ENCODE measurements at places on chromosomes 3 and 15.

- DNase-seq, result no peak
Observed at GRCh38 chr15:55823699-55824340, 80.9 kb upstream of the PRTG start.

DNA sequence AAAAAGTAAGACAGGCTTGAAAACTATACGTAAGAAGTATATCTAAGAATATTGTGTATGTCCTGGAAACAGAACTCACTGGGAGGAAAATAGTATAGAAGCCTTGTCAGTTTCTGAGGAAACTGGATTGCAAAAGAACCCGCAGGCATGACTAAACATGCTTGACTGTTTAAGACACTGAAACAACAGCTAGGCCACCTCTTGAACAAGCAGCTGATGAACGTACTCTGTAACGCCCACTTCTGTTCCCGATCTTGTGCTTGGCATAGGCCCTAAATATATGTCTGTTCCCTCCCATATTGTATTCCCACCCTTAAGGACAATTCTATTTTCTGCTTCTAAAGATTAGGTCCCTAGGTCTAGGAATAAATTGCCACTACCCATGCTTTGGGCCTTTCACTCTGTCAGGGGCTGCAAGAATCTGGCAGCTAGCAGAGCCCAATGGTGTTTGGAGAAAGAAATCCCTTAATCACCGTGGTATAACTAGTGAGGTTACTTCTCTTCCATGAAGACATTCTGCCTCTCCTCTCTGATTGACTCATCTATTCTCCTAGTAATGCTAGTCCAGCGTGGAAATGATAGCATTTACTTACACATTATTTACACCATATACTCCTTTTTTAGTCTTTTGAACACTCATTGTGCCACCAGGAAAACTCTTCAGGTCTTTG is 46.2 kb downstream of the CD200 start:
- DNase-seq, result no peak

DNA sequence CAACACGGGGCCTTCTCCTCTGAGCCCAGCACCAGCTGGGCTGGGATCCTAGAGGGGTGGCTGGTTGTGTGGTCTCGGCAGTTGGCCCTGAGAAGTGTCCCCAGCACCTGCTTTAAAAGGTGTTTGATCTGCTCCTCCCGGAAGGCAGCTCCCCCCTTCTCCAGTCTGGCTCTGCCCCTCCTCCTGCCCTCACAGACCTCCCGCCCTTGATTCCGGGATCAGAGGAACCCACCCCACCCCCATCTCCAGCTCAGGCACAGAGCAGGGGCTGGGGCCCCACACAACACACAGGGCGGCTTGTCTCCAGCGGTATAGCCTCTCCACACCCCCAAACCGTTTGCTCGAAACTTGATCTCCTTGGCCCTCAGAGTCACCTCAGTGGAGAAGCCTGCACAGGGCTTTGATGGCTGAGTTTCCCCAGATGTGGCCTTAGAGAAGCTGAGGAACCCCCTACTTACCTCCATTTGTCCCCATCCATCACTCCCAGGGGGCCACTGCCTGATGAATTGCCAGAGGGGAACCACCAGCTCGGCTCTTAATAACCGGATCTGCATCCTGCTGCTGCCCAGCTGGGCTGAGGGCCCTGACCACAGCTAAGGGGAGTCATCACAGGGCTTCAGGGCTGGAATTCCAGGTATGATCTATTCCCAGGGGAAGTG is 6.4 kb upstream of the STRA6 start:
- no peak for DNase-seq

- DNase-seq, result no peak
Observed at GRCh38 chr15:77607894-77608261, 24.8 kb downstream of the LINGO1 start.

DNA sequence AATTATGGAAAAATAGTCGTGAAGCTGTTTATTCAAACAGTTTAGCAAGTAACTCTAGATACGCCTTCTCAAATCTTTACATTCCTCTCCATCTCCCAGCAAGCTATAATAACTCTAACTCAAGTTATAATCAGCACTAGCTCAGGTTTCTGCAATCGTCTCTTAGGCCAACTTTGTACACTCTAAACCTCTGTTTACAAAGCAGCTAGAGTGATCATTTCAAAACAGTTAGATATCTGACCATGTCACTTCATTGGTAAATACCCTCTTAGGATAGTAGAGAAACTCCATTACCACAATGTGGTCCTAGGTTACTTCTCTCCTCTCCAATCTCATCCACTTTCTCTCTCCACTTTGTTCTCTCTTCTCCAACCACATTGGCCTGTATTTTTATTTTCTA is 31.2 kb downstream of the PLOD2 start:
- no peak for DNase-seq

GRCh38 chr15:50112488-50113186 is 6.4 kb downstream of the ATP8B4 start:
- DNase-seq, result no peak

DNA sequence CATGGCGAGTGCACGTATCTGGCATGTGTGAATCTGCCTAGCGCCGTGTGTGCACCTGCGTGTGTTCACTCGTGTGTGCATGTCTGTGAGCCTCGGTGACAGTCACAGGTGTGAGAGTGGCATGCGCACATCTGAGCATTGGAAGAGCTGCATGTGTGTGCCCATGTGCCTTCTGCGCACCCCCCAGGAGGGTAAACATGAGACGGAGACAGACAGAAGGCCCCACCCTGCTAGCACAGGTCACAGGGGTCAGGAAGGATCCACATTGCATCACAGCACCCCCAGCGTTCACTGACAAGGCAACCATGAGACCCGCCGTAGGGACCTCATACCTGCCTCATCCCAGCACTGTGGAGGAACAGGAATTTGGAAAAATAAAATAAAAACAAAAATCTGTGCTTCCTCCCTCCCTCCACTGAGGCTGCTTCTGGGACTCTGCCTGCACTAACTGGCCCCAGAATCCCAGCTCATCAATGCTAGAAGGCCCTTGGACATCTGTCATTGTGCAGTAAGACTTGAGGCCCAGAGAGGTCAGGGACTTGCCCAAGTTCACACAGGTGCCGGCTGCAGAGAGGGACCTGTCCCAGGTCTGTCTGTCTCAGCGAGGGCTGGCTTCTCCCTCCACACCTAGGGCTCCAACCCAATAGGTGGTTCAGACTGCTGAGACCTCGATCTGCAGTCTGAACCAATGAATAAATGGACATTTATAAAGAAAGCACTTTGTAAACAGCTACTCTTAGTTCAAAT is 37.4 kb downstream of the RPN1 start:
- DNase-seq, result no peak

GRCh38 chr3:64166584-64167162 is 58.6 kb downstream of the PRICKLE2 start:
- no peak for DNase-seq

- DNase-seq, result peak; percentile 16
Observed at GRCh38 chr15:65887565-65887964, 18.3 kb downstream of the RAB11A start.

- no peak for DNase-seq
Observed at GRCh38 chr3:103060242-103060641, 625.4 kb downstream of the ZPLD1 start.

DNA sequence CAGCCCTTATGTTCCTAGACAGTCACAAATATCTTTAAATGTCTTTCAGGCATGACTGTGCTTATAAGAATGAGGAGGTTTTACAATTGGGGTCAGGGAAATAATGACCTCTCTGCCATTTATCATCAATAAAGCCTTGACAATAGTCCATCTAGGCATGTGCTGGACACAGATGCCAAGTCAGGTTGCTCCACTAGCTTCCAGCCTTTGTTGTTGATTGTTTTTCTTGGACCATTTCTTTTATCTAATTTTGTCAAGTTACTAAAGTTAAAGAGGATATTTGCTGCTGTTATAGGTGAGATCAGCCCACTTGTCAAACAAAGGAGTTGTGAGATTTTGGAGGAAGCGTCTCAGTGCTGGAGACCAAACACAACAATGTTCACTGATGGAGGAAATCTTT is 628.0 kb downstream of the ROBO2 start:
- DNase-seq, result no peak

DNA sequence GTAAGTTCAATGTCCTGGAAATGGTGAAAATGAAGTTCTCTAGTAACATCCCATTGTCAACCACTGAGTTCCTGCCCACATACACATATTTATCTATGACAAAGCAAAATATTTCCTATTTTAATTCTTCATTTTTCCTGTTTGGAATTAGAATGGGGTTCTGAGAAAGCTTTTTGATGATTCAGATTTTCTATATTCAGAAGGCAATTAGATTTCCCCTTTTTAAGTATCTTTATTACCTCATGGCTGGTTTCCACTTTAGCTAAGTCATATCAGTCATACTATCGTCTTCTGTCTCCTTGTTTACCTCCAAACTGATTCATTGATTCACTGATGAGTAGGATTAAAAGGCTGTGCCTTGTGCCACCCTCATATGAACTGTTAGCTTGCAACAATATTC is 17.9 kb downstream of the ETFA start:
- DNase-seq, result no peak

DNA sequence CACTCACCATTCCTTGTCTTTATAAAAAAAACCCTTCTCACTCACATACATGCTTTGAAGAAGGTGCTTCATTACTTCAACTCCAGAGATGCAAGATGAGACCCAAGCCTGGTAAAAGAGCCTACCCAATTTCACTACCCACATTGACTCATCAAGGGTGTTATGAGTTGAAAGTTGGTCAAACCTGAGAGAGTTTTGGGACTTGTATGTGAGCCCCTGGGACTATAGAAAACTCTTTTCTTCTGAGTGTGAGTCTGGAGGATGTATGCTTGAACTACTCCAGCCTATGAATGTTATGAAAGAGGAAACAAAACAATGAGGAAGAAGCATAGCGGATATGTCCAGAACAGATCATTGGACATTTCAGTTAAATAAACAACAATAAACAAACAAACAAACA is 106.5 kb upstream of the SATB1 start:
- no peak for DNase-seq

GRCh38 chr15:91068966-91069365 is 31.1 kb upstream of the SV2B start:
- DNase-seq, result no peak

DNA sequence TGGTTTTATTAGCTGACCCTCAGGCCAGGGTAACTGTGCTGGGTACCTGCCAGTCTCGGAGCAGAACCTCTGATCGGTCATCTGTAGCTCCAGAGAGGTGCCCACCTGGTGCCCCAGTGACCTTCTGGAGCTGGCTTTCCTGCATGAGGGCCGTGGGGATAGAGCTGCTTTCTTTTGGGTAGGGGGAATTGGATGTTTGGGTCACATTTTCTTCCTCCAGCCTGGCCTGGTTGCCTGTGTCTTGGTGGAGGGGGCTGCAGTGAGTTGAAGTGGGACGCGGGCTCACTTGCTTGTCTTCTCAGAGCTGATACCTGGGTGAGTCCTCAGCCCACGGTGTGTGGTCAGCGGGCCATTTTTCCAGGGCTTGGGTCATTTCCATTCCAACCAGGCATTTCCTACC is 2.6 kb downstream of the ZNF710 start:
- no peak for DNase-seq

- DNase-seq, result no peak
Observed at GRCh38 chr3:45093176-45093575, 53.0 kb downstream of the CDCP1 start.

DNA sequence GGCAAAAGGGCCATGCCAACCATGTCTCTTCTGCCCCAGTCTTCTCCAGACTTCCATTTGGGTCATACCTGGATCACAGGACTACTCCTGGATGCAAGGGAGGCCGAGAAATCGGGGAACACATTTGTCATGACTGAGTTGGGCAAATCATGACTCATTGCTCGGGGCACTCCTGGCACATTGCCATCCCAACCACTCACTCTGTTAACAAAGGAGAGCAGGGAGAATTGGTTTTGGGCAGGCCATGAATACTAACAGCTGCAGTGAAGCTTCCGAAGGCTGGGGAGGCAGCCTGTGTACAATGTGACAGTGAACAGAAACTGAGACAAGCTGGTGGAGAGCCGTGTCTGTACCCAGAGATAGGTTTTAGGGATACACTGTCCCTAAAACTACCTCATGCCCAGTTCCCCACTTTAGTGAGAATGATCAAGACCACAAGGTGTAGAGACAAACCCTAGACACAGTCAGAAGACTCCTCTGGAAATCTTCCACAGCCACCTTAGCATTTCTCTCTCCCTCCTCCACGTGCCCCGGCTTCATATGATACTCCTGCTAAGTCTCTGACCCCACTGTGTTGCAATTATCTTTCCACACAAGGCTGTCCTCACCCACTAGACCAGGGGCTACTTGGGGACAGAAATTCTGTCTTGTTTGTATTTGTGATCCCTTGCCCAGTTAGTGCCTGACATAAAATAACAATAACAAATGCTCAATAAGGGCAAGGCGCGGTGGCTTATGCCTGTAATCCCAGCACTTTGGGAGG is 10.5 kb upstream of the BUB1B start:
- no peak for DNase-seq

DNA sequence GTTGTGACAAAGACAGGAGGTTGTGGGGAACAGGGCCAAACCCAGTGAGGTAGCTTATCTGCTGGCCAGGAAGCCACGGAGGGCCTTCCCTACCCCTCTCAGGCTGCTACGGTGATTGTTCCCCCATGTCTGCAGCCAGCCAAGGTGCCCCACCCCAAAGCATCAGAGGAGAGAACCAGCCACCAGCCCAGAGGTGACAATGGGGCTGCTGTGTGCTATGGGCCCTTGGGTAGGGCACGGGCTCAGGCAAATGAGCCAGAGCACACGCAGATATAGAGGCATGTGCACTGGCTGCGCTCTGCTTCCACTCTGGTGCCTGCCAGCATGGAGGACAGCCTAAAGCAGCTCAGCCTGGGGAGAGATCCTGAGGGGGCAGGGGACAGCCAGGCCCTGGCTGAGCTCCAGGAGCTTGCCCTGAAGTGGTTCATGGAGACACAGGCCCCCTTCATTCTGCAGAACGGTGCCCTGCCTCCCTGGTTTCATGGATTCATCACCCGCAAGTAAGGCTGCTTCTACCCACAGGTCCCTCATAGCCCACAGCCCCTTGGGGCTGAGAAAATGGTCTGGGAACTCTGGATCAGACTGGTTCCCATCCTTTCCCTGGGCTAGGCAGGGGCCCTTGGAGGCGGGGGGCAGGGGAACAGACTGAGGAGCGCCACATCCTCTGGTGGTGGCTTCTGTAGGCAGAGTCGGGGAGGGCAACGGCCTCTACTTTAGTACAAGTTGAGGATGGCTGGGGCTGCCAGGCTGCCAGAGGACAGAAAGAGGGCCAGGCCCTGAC is at the start of gene SH2D7:
Gene SH2D7 (plus strand): TSS at position 301 of the 781 bp plus-strand sequence. CDS start 24 bp downstream, at position 325.
- no peak for DNase-seq

DNA sequence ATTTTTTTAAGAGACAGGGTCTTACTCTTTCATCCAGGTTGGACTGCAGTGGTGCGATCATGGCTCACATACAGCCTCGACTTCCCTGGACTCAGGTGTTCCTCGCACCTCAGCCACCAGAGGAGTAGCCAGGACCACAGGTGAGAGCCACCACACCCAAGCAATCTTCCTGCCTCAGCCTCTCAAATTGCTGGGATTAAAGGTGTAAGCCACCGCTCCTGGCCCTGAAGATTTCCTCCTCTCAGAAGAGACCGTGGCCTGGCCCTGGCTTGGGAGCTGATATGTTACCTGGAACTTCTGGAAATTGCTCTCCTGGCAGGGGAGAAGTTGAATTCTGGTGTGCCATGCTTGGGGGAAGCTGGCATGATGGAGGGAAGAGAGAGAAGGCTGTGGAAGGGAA is 36.2 kb downstream of the PPCDC start:
- no peak for DNase-seq
